Activated CD4-positive, alpha-beta T cell treated with anti-CD3 and anti-CD28 coated beads, Interleukin-2, amount 10 ng/mL, durations not matched to agents 24 days and 14 days (primary cell): ENCODE measurements at places on chromosomes 3 and 15. TPM values are rescaled to one million over a fixed set of nuclear protein-coding genes. Genes with fewer than 3 reads are reported as not detected.
A peak's percentile ranks its signal among the peaks of the same experiment; 100 is the strongest.

The SSUH2 gene
- total RNA-seq, result 0.19 TPM in 1 of 2 replicates, not detected in the other

The DZIP1L gene
- 0.09 TPM in 1 of 2 replicates, not detected in the other for total RNA-seq

DNA sequence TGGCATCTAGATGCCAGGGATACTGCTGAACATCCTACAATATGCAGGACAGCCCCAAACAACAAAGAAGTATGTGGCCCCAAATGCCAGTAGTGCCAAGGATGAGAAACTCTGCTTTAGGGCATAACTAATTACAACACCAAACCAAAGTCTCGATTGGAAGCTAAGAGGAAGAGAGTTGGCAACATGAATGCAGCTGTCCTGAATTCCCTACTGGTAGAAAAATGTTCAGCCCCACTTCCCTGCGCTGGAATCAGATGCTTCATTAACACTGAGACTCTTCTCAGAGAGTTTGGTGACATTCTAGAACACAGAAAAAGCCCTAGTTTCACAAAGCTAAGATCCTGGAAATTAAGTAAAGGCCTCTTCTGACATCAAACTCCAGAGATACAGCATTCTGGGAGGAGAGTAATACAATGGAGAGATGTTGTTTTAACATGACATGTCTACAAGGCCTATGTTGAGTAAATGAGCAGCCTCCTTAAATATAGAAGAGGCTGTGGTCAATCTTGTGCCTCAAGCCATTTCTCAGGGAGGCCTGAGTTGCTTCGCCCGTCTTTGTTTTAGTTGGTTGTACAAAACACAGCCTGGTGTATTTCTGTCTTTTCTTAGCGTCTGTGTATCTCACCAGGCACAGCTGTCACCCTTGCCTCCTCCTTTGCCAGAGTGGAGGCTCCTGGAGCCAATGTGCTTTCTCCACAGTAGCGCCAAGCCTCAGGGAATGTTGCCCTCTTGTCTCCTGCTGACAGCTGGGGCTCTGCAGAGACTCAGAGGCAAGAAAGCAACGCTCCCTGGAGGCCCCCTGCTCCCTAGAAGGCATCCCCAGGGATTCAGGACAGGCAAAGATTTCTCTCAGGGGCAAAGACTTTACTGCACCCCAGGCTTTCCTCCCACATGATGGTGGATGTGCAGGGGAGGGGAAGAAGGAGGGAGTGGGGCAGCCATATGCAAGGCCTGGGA lies 25.1 kb upstream of the CTNNB1 start:
- DNase-seq, result no peak

DNA sequence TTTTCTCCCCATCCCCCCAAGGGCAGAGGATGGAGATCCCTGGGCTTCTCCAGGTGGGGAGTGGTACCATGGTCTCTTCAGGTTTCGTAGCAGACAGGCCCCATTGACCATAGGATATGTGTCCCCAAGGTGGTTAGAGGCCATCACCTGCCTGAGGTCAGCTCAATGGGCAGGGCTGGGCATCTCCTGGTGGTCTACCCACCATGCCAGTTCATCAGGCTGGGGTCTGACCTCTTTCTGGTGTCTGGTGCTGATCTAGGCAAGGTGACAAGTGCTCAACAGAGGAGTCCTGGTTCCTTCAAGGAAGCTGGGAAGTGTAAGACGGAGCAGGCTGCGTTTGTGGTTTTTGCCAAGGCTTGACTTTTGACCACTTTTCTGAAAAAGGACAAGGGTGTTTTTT lies 71.4 kb downstream of the SMAD3 start:
- DNase-seq, result peak; percentile 55

GRCh38 chr15:69999392-70000085 lies 98.2 kb downstream of the TLE3 start:
- no peak for DNase-seq

The LRRC34 gene
- total RNA-seq, result 4.7 and 5.8 TPM in 2 replicates

DNA sequence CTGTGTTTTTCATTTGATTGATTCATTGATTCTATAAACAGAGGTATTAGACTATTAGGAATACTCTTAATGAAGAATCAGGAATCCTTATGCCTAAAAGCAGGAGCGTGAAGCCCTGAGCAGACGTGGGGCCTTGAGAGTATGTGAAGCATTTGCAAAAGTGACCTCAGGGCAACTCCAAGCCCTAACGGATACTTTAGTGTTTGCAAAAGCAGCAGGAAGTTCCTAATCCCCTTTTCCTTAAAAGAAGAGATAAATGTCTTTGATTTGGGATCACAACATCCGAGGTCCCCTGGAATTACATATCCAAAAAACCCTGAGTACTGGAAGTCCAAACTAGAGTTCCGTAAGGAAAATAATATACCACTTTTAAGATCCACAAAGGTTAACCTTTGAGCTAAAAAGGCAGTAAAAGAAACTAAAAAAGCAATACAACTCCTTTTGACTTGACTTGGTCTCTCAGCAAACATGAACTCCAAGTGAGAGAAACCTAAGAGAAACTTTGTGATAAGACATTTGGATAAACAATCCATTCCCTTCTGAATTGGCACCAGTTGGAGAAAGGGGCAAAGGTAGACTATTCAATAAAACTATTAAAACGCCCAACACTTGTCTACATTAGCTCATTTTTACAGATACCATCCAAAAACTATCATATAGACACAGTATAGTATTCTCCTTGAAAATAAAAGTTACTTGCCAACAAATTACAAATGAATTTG lies 27.4 kb downstream of the PRTG start:
- DNase-seq, result no peak

The FBN1 gene
- total RNA-seq, result 0.64 and 1.0 TPM in 2 replicates

The EPB42 gene
- not detected in 2 replicates for total RNA-seq

DNA sequence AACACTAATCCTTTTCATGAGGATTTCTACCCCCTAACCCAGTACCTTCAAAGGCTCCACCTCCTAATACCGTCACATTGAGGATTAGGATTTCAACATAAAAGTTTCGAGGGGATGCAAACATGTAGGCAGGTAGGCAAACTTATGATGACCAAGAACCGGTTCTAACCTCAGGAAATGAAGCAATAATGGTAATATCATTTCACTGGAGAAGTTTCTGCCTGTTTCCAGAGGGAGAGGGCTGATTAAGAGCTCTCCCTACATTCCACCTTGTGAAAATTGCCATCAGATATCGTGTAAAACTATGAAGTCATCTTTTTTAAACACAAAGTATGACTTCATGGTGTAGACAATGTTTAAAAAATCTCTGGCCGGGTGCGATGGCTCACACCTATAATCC lies 31.6 kb downstream of the NKIRAS1 start:
- no peak for DNase-seq

GRCh38 chr3:151614-152189 lies 44.9 kb upstream of the CHL1 start:
- DNase-seq, result no peak

- no peak for DNase-seq
These were observed 146.8 kb downstream of the ROBO2 start for GRCh38 chr3:77186728-77187127.

- no peak for DNase-seq
These were observed 26.8 kb downstream of the FNDC3B start for GRCh38 chr3:172065967-172066762.

The ANKUB1 gene
- total RNA-seq, result not detected in 2 replicates

The AMOTL2 gene
- total RNA-seq, result not detected in 2 replicates

The CSPG5 gene
- total RNA-seq, result 1.7 and 2.0 TPM in 2 replicates

DNA sequence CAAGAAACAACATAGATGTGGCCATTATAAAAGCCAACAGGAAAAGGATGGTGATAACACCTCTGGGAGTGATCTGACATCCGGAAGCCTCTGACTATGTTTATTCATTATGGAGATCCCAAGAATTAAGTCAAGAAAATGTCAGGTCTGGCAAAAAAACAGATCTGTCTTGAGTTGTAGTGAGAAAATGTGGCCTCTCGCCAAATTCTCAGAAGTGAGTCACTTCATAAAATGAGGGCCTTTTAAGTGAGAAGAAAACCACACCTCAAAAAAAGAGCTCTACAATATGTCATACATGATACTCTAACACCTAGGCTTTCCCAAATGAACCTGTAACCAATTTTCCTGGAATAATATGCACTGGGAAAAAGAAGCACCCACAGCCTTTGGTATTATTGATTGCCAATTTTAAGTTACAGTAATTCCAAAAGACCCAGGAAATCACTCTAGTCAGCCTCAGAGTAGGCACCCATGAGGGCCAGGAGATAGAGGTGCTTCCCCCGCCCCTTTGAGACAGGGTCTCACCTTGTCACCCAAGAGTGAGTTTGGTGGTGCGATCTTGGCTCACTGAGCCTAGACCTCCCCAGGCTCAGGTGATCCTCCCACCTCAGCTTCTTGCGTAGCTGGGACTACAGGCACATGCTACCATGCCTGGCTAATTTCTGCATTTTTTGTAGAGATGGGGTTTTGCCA lies 38.0 kb downstream of the CCR3 start:
- DNase-seq, result peak; percentile 88

The EPHA3 gene
- not detected in 2 replicates for total RNA-seq

DNA sequence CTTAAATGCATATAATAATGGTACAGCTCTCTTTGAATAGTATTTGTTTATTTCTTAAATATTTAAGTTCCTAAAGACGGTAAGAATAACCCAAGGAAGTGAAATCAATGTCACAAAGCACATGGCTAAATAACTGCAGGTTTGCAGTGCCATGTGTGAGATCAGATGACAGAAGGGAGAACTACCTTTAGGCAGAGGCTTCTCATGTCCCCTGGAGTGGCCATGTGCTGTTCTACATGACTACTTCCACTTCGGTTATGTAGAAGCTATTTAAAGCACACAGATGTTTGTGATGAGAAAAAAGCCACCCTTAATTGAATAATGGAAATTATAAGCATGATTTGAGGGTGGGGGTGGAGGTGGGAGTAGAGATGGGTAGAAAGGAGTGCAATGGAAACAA lies 109.1 kb downstream of the UBE3A start:
- DNase-seq, result no peak

GRCh38 chr3:66099541-66100065 lies 60.9 kb upstream of the MAGI1 start:
- DNase-seq, result no peak

DNA sequence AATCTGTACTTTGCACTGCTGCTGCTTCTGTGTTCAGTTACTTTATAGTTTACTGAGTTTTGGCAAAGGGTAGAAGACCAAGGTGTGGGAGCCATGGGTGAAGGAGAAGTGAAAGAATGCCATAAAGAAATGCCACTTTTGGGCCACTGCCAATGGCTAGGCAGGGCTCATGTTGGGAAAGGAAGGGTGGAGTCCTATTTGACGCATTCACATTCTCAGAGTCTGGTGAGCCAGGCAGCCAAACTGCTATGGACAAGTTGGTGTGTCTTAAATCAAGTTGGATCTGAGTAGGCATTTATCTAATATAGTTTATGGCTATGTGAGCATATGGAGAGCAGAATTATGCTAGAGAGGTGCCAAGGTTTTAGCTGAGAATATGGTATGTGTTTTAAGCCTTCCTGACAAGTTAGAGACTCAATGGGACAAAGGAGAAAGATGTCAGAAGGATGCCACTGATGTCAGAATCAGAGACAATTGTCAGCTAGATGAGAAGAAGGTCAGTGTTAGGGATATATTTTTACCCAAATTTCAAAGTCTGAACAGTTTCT lies 296.1 kb downstream of the AGBL1 start:
- DNase-seq, result no peak

The TSC22D2 gene
- 16.4 and 18.7 TPM in 2 replicates for total RNA-seq

- DNase-seq, result no peak
These were observed 308.6 kb downstream of the CLSTN2 start for GRCh38 chr3:140243575-140243974.

- no peak for DNase-seq
These were observed 127.8 kb upstream of the LRRFIP2 start for GRCh38 chr3:37301980-37302708.

DNA sequence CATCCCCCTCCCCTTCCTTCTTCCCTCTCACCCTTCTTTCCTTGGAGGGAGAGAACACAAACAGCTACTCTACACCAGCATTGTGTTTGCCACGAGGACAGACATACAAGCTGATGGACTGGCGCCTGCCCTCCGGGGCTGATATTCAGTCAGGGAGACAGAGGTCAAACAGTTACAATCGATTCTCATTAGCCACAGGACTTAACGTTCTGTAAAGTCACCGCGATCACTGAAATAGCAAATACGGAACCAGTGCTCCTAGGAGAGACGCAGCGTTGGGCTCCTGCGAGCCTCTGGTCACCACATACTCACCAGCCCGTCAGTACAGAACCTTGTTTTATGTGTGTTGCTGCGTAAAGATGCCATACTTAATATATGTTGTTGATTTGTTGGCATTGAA lies 108.8 kb downstream of the LRRK1 start:
- no peak for DNase-seq

GRCh38 chr3:16140116-16140893 lies 34.2 kb upstream of the GALNT15 start:
- DNase-seq, result no peak

- DNase-seq, result no peak
These were observed at the start of gene CD276 for GRCh38 chr15:73683777-73684580. CD276 (plus strand) TSS chr15:73684383; CDS start chr15:73699640, 15,257 bp downstream.

DNA sequence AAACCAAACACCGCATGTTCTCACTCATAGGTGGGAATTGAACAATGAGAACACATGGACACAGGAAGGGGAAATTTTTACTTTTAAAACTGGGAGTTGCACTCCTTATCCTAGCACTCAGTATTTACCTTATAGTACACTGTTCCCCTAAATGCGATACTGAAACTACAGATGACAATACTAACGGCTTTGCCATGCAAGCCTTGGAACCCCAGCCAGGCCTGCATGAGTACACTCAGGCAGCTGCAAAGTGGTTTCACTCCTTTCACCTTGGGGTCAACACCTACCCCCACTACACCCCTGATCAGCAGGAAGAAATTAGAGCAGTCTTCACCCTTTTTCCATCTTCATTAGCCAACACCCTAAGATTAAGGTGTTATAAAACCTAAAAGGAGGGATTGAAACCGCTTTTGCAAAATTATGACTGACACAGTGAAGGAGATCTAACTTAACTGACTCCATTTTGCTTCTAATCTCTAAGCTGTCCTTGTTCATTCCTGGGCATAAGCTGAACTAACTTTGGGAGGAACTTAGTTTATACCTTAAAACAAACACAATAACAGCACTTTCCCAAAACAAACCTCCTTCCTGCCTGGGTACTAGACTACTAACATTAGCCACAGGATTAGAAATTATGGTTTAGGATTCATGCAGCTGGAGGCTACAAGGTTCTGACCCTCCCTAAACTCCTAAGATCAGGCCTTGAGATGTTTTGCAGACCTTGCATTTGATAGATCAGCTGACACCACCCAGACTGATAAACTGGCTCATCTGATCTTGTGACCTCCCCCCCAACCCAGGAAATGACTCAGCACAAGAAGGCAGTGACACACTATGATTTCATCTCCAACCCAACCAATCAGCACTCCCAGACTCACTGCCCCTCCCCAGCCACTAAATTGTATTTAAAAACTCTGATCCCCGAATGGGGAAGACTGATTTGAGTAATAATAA lies 452.1 kb upstream of the PPP2R3A start:
- DNase-seq, result peak; percentile 54

GRCh38 chr3:14261229-14261628 lies 82.6 kb downstream of the LSM3 start:
- DNase-seq, result peak; percentile 92

DNA sequence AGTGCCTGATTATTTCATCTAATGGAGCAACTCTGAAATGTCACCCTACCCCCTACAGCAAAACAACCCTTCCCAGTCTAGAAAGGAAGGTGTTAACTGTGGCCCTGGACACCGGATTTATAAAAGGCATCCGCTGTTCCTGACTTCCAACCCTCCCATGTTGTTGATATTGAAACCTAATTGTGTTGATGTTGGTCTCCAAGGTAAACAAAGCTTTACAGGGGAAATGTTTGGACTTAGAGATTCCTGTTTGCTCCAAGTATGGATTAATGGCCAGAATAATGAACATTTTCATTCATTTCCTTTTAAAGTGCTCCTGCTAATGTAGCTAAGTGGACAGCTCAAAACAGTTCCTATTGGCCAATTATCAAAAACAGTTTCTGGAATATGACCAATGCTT lies 19.4 kb upstream of the LMCD1 start:
- no peak for DNase-seq

The ZNF660 gene
- total RNA-seq, result 0.17 and 0.30 TPM in 2 replicates

The C3orf20 gene
- total RNA-seq, result 0.19 and 0.28 TPM in 2 replicates
